ENCODE measurements at places on chromosomes 6 and 20.

DNA sequence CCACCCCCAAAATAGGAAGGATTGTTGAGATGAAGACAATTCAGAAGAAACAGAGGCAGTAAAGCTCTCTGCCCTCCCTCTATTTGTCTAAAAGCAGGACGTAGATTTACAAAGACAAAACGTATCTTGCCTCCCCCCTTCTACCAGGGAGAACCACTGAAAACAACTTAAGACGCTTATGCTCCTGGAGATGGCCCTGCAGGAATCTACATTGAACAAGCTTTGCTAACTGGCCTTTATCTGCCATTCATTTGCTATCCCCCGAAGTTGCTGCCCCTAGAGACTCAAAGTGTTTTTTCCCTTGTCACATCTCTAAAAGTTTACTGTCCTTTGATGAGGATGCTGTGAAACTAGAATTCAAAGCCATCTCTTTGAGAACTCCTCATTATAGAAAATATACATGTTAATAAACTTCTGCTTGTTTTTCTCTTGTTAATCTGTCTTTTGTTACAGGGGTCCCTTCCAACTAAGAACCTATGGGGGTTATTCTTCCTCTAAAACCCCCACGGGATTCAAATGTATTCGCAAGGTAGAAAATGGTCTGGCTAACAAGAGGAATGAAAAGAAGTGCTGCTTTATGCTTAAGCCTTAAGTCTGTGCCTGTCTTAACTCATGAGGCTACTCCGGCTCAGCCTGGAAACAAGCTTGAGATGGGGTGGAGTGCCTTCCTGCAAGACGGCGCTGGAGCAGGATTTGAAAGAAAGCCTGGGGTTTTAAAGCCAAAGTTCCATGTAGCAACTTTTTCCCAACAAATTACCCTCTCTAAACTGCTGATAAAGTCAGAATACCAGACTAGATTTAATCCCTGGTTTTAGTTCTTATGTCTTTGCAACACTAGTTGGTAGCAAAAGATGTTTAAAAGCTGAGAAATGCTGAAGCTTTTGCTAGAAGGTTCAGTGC lies 88.0 kb downstream of the CLIC5 start:
- no peak for DNase-seq

DNA sequence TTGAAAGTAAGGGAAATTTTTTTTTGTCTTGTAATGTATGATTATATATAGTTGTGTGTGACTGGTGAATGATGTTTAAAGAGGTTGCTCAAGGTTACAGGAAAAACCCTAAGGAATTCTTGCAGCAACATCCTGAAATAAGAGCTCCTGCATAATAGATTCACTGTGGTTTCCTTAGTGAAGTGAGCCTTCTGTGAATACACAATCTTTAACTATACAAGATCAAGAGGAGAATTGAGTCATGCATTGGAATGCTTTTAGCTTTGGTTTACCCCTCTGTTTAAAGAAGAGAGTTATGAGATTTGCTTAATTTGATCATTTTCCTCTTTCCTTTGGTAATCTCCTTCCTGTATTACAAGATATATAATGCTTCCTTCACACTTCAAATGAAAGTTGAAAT lies 141.6 kb upstream of the EYA4 start:
- DNase-seq, result no peak

DNA sequence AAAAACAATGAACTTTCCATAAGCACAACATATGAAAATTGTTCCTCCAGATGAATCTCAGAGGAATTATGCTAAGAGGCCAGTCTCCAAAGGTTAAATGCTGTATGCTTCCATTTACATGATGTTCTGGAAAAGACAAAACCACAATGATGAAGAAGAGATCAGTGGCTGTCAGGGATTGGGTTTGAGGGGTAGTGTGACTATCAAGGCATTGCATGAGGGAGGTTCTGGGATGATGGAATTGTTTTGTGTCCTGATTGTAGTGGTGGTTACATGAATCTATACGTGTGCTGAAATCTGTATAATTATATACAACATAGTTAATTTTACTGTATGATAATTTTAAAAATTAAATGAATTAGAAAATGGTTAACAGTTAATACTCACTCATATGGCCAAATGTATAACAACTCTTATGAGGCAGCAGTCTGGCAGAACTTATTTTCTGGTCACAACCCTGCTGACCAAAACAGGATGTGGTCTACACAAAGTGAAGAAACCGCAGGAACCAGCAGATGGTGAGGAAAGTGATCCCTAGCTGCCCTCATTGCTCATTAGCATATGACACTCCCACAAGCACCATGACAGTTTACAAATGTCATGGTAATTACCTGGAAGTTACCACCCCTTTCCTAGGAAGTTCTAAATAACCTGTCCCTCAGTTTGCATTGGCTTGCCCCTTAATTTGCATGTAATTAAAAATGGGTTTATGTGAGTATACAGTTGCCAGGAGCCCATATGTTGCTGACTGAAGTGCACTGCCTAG lies 31.9 kb downstream of the NSFL1C start:
- DNase-seq, result no peak

- no peak for DNase-seq
These were observed 54.4 kb downstream of the ARFGEF2 start for GRCh38 chr20:48975955-48976354.

DNA sequence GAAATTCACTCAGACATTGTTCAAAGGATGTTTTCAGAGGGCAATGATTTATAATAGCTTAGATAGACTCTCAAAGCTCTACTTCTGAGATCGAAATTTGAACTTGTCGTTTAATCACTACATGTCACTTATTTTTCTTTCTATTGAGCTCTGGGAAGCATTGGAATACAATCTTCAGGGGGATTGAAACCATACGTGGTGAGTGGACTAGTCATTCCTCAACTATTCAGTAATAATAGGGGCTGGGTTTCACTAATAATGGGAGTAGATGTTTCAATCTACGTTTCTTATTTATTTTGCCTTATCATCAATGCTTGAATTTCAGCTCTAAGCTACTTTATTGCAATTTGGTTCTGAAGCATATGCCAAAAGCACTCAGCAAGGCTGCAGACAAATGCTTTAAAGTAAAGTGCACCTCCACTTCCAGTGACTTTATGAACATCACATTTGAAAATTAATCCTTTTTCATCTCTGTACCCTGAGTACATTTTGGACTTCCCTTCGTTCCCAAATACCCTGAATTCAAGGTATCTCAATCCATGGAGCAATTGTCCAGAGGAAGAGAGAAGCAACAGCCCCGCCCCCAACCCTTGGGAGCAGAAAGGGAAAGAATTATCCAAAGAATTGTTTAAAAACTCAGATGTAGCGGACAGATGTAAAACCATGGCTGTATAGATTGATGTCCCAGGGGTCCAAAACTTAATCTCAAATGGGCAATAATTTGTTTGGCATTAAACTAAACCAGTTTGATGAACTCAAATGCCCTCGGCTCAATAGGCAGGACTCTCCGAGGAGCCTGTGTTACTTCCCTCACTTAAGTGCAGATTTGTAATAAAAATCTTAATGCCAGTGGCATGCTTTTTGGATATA lies 68.1 kb downstream of the HFE start:
- DNase-seq, result no peak

- no peak for DNase-seq
These were observed 78.1 kb downstream of the UNC5CL start for GRCh38 chr6:40960742-40961430.
